ENCODE measurements at places on chromosomes 3 and 15. TPM values are rescaled to one million over a fixed set of nuclear protein-coding genes. Genes with fewer than 3 reads are reported as not detected.

ALDH1L1 gene
- total RNA-seq: 105 TPM

DNA sequence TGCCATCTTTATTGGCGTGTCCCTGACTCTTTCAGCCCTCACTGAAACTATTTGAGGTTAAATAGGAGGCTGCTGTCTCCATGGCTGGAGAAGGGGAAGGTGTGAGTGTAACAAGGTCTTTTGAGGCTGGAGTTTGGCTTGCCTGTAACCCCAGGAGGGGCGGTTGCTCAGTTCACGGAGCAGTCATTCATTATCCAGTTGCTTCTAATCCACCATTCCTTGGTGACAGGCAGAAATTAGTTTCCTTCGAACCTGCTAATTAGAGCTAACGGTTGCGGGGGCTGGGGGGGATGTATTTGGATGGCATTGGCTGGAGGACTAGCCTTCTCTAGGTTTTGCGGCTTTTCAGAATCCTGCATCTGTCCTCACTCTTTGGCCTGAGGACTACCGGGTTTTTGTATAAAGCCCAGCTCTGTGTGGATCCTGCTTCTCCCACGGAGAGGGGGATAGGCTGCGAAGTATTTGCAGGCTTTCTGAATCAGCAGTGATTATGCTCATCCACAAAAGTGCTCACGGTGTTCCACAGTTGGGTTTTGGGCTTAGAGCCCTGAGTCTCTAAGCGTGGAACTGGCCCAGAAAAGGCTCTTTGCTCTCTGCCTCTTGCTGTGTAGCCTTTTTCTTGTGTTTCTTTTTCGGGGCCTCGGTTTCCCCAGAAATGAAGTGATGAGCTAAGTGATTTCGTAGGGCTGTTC, 18.6 kb downstream of the FGD5 start:
- DNase-seq: no peak

GRCh38 chr3:148062590-148062989, 635.1 kb upstream of the AGTR1 start:
- no peak for DNase-seq

GRCh38 chr3:42033741-42034140, 57.4 kb upstream of the TRAK1 start:
- no peak for DNase-seq

IREB2 gene
- total RNA-seq: 57.1 TPM

DNA sequence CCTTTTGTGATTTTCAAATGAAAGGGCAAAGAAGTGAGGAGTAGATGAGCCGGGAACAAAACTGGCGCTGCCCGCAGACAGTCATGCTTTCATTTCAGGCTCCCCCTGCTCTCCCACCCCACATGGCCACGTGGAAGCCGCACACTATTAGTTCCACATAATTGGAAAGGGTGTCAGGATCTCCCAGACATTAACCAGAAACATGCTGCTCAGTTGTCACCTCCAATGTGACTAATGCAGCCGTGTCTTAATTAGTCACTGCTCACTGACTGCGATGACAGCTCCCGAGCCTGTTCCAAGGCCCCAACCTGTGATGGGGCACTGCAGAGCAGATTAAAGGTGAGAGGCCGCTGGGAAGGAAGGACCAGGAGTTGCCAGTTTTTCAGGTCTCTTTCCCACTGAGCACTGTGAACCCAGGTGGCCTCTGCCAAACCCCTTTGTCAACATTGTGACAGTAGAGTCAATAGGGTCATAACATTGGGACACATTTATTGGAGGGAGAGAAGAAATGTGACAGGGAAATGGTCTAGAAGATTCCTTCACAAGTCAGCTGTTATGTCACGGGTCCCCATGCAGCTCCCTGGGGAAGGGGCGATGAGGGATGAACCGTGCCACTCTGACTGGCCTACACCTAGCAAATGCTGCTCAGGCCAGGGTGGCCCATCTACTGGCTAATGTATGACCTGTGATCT, 38.6 kb upstream of the SFMBT1 start:
- DNase-seq: peak; percentile 57

DNA sequence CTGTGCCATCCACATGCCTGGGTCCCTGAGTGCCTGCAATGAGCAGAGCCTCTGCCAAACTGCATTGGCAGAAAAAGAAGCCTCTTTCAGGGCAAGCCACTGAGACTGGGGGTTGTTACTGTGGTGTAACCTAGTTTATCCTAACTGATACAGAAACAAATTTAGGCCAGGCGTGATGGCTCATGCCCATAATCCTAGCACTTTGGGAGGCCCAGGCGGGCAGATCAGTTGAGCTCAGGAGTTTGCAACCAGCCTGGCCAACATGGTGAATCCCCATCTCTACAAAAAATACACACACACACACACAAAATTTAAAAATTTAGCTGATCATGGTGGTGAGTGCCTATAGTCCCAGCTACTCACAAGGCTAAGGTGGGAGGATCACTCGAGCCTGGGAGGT, 221.6 kb downstream of the TBC1D2B start:
- no peak for DNase-seq

DNA sequence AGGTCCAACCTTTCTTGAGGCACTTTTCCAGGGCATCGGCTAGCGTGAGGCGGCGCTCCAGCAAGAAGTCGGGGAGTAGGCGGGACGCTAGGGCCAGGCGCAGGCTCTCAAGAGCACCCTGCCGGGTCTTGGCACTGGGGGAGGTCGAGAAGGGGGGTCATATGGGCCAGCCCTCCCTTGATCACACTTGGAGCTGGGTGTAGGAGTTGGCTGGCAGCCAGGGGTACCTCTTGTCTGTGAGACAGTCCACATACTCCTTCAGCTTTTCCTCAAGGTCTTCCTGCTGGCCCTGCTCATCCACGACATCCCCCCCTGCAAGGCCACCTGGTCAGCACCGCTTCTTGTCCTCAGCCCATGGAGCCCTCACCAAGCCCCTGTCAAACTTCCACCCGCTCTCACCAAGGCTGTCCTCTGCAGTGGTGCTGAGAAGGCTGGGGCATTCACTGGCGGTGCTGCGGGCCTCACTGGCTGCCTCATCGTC, 2.0 kb downstream of the IFRD2 start:
- DNase-seq: no peak

DNA sequence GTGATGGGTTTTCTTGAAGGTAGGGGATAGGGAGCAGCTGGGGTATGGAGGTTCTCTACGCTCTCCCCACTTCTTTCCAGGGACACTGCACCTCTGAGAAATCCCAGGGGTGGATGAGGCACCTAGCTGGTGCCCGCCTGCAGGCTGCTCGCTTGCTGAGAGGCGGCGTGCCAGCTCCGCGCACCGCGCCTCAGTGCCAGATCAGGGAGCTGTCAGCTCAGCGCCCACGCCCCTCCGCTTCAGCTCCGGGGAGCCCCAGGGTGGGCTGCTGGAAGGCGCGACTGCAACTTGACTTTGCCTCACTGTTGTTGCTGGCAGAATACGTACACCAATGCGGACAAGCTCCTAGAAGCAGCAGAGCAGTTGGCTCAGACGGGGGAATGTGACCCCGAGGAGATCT, 345.7 kb upstream of the UMPS start:
- DNase-seq: no peak

HIGD1A gene
- 97.4 TPM for total RNA-seq

DNA sequence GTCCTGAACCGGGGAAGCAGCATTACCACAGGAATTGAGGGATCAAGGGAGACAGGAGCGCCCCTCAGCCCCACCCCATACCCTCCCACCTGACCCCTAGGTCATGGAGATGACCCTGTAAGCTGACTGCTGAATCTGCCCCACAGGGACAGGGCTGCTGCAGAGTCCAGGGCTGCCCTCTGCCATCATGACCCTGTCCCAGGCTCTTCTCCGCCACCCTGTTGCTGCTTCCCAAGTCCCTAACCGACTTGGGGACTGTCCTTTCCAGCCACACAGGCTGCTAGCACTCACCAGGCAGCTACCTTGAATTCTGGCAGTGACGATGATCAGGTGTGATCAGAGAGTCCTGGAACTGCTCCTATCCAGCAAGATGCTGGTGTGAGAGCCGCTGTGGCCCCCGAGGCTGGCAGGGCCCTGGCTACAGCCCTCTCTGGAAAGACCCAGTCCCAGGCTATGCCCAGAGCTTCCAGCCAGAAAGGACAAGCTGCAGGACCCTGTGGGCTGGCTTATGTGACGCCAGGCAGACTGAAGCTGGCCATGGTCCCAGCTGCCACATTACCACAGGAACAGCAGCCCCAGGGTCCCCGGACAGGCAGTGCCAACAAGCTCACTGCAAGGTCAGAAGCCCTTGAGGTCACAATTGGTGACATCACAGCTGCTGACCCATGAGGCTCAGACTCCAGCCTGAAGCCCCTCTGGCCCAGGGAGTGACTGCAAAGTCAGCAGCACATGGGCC, at the start of gene C3orf22:
Gene C3orf22, minus strand, starts transcription at position 597 of the 736 bp plus-strand sequence. CDS start 5,542 bp downstream, outside the sequence.
- peak; percentile 76 for DNase-seq

DNA sequence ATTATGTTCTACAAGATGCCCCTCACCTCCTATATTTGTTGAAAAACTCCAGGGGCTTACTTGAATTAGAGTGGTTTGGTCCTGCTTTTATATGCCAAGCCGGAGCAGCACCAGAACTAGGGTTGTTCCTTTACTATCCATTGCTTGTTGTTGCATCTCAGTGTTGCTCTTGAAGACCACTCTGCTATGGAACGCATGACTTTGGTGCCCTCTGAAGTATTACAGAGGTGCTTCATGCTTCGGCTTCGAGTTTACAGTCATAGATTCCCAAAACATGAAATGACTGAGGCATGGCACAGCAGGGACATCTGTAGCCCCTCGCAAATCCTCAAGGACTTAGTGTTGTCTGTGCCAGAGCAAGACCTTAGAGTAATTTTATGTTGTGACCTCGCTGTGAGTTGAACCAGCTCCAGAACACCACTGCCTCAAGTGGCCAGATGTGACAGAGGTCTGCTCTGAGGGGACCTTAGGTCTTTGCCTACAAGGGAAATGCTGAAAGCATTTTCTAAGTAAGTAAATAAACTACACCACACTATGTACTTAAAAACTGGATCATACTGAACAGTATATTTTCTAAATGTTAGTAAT, 67.2 kb upstream of the SIAH2 start:
- DNase-seq: no peak

GRCh38 chr3:110612045-110612444, 459.6 kb upstream of the NECTIN3 start:
- DNase-seq: no peak

DNA sequence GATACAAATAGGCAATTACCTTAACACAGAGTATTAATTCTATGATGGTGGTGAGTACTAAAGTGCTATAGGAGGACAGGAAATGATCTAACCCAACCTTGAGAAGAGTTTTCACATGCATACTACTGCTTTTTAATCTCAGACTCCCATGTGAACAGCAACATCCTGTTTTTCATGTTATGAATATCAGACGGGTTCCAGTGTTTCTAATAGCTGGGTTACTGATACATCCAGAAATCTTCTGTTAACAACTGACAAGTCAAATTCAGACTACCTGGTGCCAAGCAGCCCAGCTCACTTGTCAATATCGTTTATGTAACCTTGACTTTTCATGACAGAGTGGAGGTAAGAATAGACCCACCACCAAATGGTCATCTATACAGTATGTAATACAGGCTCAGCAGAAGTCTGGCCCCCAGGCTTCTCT, 220.2 kb upstream of the COL8A1 start:
- no peak for DNase-seq

CHRNA7 gene
- 2.0 TPM for total RNA-seq

GRCh38 chr15:49471733-49472132, 48.7 kb downstream of the FGF7 start:
- DNase-seq: no peak

DNA sequence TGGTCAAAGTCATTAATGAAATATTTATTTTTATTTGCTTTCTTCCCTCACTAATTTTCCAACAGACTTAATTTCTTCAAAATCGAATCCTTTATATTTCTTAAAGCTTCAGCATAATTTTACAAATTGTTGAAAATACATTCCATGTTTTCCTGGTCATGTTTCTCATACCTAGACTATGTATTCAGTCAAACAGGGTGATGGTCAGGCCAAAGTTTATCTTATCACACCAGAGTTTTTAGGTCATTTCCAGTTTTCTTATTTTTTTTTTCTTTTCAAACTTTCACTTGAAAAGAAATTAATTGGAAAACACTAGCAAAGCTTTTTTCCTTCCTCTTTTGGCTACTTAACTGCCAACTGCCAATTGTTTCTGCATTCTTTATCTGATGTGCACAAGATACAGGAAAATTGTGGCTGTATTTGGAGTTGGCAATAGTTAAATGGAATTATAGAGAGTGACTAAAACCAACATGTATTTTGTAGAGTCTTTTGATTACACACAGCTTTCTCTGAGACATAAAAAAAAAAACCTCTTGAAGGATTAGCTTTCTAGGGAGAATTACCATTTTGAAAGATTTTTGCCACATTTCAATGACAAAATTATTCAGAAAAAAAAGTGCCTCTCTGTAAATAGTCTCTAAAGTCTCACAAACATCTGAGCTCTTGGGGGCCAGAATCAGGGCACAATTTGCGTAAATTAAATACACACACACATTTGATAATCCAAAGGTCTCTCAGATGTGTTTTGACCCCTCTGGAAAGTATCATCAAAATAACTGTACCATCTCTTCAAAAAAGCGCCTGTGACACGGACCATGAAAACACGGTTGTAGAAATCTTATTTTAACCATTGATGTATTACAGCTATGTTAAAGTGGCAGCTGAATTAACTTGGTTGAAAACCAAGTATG, 603.2 kb upstream of the KCNMB2 start:
- no peak for DNase-seq

HSPBAP1 gene
- total RNA-seq: 8.4 TPM

GRCh38 chr15:36612063-36612788, 32.8 kb downstream of the CDIN1 start:
- DNase-seq: no peak

GRCh38 chr3:189311521-189311920, 139.8 kb downstream of the TPRG1 start:
- DNase-seq: no peak

THBS1 gene
- total RNA-seq: 4,139 TPM

LTF gene
- total RNA-seq: 4.3 TPM

DNA sequence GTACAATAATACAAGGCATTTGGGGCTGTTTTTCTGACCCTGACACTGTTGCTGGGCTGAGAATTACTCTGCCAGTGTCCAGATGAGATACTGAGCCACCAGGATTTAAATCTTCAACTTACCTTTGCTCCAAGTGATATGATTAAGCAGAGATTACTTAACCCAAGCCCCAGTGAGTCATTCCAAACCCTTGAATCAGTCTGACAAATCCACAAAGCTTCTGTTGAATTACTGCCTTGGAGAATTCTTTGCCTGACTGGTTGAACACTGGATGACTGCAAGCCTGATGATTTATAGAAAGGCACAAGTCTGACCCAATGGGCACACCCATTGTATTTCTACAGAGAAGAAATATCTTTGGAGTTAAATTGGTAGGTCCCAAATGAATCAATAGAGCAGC, 88.2 kb upstream of the TSC22D2 start:
- no peak for DNase-seq

GRCh38 chr15:75468913-75469598, 17.6 kb upstream of the SIN3A start:
- no peak for DNase-seq

DNA sequence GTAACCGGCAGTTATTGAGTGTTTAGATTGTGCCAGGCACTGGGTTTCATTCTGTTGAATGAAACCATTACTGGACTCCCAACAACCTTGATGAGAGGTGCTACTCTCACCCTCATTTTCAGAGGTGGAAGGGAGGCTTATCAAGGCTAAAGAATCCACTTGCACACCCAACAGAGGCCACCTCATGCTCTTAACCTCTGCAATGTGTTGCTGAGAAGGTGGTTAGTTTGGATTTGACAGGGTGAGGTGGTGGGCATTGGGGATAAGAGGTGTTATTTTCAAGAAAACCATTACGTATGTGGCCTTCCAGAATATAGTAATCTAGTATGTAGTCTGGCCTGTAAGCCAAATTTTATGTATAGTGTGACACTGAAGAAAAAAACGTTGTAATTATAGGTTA, 73.1 kb downstream of the FHIT start:
- DNase-seq: no peak
